Prostate gland (tissue), 2 donors: ENCODE measurements at places on chromosomes 5 and 9. TPM values are rescaled to one million over a fixed set of nuclear protein-coding genes. Genes with fewer than 3 reads are reported as not detected.

- DNase-seq: no peak
Observed at GRCh38 chr9:127395497-127396252, 1.3 kb upstream of the SLC2A8 start.

DNA sequence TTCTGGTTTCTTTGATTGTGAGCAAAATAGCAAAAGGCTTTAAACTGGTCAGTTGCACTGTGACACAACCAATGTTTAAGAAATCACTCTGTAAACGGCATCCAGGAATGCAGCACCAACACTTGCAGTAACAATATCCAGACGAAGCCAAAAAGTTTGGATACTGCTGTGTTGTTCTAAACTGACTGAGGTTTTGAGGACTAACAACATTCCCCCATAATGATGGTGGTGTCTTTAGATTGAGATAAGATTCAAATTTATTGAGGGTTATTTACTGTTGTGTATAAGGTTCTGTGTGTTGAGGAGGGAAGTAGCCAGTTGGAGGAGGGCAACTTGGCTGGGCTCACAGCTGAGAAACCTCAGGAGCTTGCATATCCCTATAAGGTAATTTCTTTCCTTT lies 353.6 kb downstream of the BNC2 start:
- DNase-seq: no peak

- no peak for DNase-seq
Observed at GRCh38 chr5:172830876-172831662, 3.0 kb upstream of the ERGIC1 start.

DNA sequence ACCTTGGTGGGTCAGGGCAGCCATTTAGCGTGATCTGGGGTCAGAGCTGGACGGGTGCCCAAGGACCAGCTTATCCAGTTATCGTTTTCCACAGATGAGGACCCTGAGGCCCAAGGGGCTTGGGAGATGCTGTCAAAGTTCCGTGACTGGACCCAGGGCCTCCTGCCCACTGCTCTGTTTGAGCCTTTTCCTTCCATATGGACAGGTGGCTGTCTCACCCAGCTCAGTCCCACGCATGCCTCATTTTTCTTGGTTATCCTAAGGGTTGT lies 56.5 kb downstream of the TRIP13 start:
- DNase-seq: no peak

DNA sequence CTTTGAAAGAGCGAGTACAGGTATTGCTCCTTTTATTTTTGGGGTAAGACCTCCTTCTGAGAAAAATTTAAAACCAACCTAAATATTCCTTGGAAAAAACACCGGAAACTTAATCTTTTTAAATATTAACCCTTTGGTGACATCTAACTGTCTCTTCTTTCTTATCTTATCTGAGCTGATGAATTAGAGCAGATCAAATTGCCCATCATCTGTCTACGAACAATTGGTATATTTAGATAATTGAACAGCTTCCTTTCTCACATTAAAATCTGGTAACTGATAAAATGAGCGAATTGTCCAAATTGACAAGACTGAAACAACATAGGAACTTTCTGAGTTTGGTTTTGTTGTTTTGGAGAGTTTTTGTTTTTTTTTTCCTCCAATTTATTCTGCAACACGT lies 2.0 kb downstream of the ISL1 start:
- DNase-seq: no peak

- DNase-seq: no peak
Observed at GRCh38 chr9:105401651-105402050, 46.2 kb upstream of the FSD1L start.

ENTREP1 gene
- total RNA-seq: 10.2 TPM

CCDC180 gene
- 22.8 TPM for total RNA-seq
